Hematopoietic multipotent progenitor cell treated with erythropoietin and hydrocortisone succinate and interleukin-3 and kit ligand, for 15 days (in vitro differentiated cells): ENCODE measurements at places on chromosomes 3 and 15.

- peak; percentile 9 for DNase-seq
Measured at GRCh38 chr15:58043192-58043903, 22.2 kb downstream of the ALDH1A2 start.

DNA sequence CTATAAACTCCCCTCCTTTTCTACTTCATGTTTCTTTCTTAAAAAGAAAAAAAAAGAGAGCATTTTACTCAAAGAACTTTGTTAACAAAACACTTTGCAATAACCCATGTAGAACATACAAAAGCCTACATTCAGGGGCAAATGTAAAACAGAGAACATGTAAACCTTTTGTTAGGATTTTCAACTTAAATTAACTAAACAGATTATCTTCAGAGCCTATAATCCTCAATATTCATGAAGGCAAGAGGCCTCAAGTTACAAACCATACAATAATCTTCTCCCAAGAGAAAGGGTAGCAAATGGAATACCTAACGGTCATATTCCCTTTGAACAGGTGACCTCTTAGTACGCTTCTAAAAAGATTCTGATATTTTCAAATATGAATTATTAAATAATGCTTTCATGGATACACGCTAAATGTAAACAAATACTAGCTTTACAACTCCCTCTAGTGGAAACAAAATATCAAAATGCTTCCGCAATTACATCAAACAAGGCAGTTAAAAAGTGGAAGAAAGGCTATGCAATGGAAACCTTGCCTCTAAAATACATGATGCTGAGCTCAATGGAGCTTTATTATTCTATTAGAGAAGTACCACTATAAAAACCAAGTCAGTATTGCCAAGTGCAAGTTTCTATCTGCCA lies 9.9 kb downstream of the CEP152 start:
- DNase-seq, result peak; percentile 71

GRCh38 chr3:162658003-162658402 lies 1161.4 kb downstream of the OTOL1 start:
- no peak for DNase-seq

DNA sequence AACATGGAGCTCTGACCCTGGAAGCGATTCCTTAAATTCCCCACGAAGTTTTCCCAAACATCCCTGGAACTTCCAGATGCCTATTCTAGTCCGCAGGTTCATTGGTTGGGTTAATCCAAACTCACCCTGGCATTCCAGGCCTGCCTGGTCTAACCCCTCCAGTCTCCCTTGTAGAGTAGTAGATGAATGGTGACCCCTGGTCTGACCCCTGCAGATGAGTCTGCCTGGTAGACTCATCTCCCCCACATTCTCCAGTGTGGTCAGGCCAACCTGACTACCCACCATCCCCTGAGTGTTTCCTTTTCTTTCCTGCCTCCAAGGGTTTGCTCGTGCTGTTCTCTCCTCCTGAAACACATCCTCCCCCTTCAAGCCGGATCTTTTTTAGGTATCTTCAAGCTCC lies 10.8 kb upstream of the HRH1 start:
- DNase-seq, result no peak

- no peak for DNase-seq
Measured at GRCh38 chr3:73479325-73479724, 145.4 kb downstream of the PDZRN3 start.

- DNase-seq, result no peak
Measured at GRCh38 chr3:152046280-152046679, 172.8 kb downstream of the SUCNR1 start.

DNA sequence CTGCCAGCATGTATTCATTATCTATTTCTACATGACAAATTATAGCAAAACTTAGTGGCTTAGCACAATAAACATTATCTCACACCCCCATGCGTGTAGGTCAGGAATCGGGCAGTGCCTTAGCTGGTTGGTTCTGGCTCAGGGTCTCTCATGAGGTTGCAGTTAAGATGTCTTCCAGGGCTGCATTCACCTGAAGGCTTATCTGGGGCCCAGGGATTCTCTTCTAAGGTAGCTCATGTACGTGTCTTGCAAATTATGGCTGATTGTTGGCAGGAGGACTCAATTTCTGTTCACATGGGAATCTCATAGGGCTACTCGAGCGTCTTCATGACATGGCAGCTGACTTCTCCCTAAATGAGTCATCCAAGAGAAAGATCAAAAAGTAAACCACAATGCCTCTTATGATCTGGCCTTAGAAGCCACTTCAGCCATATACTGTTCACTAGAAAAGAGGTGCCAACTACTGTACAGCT lies 42.9 kb upstream of the TSC22D2 start:
- DNase-seq, result no peak

DNA sequence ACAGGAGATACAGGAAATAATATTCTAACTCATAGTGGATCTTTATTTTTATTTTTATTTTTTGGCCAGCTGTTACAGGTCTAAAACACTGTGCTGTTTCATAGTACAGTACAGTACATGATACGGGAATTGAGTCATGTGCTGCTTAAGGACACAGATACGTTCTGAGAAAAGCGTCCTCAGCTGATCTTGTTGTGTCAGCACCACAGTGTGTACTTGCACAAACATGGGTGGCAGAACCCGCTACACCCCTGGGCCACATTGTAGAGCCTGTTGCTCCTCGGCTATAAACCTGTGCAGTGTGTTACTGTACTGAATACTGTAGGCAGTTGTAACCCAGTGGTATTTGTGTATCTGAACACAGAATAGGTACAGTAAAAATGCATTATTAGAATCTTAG lies 183.4 kb downstream of the OR4M2 start:
- DNase-seq, result no peak

DNA sequence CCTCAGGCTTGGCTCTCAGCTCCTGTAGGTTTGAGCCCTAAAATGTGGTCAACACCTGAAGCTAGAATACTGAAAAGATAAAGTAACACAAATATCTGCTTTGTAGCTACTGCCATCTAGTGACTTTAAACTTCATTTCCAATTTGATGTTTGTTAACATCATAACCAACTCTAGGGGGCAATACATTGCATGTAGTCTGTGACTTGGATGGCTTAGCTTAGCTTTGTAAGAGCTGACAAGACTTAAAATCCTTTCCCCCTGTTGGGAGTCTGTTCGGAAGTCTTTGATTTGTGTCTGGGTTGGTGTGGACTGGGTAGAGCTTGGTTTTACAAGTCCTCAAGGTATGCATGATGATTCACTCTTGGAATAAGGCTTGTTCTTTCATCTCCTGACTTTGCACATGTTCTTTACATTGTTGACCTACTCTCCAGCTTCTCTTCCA lies 51.7 kb downstream of the SCN11A start:
- DNase-seq, result peak; percentile 48

GRCh38 chr15:98599909-98600691 lies 48.2 kb upstream of the IGF1R start:
- DNase-seq, result no peak

DNA sequence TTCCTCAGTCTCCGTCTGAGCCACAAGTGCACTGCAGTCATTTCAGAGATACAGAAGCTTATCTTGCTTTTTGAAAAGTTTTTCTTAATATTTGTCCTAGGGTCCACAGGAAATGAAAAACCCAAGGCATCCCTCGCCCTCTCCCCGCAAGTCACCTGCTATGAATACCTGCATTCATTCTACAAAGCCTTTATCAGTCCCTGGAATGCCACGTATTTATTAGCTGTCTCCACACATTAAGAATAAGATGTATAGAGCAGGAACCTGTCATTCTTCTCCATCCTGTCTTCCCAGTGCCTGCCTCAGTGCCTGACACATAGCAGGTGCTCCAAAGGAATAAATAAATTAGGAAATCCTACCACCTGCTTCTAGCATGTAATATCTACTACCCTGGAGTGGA lies 73.3 kb upstream of the ICE2 start:
- DNase-seq, result no peak

DNA sequence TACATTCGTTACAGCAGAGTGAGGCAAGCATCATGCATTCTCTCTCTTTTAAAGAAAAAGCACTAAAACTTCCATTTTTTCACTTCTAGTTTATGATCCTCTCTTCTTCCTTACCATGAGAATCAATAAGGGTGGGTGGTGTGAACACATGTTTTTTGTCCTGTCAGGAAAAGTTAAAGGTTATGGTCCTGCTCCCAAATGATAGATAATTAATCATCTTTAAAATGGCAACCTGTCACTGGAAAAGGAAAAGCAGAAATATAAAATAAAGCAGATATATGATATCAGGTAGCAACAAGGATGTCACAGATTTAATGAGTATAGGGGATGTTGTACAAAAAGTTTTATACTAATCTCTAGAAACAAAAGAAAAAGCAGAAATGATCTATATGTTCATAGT lies 56.4 kb upstream of the PHLDB2 start:
- DNase-seq, result no peak

DNA sequence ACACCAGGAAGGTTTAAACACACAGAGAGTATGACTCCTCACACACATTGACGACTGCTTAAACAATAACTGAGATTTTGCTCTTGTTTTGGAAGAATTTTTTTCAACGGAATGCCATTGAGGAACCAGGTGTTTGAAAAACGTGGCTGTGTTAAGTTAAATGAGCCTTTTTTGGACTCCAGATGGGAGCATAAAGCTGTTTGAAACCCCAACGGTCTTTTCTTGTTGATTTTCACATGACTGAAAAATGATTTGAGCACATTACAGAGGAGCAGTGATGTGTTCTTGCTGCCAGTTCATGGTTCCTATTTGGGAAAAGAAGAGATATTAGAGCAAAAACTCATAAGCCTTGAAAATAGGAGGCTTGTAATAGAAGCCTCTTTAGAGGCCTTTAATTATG lies 97.8 kb upstream of the SELENOK start:
- no peak for DNase-seq

DNA sequence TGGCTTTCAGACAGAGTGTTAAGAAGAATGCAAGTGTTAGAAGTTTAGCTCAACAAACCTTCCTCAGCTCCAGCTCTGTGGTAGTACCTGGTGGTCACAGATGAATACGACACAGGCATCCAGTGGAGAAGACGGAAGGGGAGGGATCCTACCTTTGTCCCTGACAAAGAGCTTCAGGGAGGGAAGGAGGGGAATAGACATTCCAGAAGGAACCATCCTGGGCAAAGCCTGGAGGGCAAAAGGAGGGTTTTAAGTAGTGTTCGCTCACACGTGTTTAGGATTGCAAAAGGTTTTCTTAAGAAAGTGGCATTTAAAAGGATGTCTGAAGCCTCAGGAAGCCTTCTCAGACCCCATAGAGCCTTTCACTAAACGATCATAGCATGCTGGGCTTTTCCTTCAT lies 2.8 kb downstream of the CHCHD4 start:
- DNase-seq, result no peak

GRCh38 chr3:106913966-106914365 lies 463.3 kb upstream of the CCDC54 start:
- DNase-seq, result no peak

- peak; percentile 48 for DNase-seq
Measured at GRCh38 chr15:75640483-75641178, 607 bp upstream of the IMP3 start.

DNA sequence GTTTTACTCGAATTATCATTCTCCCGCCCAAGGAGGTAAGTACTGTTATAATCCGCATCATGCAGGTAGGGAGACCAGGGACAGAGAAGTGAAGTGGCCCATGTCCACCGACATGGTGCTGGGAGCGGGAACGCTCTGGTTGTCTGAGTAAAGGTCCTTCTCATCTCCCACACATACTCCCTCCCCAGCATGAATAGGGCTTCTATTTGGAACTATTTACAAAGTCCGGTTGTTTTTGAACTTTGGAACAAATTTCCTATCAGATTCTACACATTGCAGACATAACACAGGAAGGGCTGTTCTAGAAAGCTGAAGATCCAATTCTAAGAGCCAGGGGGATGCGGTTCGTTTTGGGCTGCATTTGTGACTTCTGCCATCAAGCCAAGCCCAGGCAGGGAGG lies 94.8 kb upstream of the TLE3 start:
- DNase-seq, result no peak

- DNase-seq, result no peak
Measured at GRCh38 chr3:195250473-195251251, 20.3 kb downstream of the XXYLT1 start.

DNA sequence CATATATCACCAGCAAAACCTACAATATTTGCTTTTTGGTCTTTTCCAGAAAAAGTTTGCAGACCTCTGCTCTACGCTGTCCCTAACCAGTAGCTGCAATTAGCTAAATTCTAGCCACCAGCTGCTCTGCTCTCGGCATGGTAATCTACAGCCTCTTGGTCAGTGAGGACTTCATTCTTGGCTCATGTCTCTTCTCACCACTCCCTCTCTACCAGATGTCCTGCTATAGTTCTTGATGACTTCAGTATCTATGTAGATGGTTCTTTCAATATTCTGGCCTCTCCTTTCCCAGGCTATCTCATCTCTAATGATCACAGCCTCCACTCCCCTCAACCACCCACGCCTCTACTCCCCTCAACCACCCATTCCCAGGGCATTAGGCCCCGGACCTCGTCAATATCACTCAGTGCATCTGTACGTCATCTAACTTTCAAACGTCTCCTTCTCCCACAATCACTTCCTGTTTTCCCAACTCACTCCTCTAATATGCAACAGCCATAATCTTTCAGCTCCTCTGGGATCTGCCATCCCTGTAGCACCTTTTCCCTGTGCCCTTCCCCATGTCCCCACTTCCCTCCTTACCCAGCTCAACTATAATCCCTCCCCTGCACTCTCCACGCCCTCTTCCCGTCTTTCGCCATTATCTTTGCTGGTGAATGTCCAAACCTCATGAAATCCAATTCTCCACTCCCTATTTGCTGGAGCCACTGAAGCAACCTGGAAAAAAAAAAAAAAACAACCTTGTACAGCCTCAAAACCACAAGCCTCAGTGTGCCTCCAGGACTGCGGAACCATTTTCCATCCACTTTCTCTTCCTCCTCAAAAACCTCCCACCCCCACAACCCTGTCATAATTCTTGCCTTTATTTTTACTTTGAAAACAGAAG lies 429.4 kb upstream of the PROK2 start:
- DNase-seq, result no peak

DNA sequence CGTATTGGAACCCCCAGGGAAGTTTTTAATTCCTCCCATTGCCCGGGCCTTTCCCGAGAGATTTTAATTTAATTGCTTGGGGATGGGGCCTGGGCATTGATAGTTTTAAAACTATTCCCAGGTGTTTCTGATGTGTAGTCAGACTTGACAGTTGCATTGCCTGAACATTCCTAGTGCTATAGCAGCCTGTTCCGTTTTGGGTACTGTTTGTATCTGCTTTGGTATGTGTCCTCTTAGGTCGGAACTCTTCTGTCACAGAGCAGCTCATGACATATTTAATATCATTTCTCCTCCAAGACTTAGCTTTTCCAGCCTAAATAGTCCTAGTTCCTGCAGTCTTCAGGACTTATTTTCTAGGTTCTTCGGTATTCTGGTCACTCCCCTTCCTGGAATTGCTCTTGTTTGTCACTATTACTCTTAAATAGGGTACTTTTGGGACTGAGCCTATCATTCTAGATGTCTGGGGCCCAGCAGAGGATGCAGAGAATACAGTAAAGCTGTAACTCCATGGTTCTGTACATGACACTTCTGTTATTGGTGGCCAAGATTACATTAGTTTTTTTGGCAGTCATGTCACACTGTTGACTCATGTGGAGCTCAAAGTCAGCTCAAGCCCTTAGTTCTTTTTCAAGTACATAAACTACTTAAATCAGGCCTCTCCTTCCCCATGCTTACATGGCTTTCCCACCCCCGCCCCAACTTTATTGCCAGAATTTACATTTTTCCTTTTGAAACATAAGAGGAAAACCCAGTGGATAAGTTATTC lies 81.5 kb downstream of the BBX start:
- DNase-seq, result no peak
